ENCODE measurements at places on chromosomes 11 and 22. TPM values are rescaled to one million over a fixed set of nuclear protein-coding genes. Genes with fewer than 3 reads are reported as not detected.

The POTEH gene
- total RNA-seq, result not detected

GRCh38 chr11:36105743-36106581 is 162.1 kb downstream of the LDLRAD3 start:
- no peak for DNase-seq

The TSSK2 gene
- total RNA-seq, result not detected

- DNase-seq, result peak; percentile 16
Measured at GRCh38 chr22:19638282-19639015, 75.9 kb upstream of the SEPTIN5 start.

GRCh38 chr11:28491431-28491830 is 383.2 kb downstream of the METTL15 start:
- DNase-seq, result no peak

DNA sequence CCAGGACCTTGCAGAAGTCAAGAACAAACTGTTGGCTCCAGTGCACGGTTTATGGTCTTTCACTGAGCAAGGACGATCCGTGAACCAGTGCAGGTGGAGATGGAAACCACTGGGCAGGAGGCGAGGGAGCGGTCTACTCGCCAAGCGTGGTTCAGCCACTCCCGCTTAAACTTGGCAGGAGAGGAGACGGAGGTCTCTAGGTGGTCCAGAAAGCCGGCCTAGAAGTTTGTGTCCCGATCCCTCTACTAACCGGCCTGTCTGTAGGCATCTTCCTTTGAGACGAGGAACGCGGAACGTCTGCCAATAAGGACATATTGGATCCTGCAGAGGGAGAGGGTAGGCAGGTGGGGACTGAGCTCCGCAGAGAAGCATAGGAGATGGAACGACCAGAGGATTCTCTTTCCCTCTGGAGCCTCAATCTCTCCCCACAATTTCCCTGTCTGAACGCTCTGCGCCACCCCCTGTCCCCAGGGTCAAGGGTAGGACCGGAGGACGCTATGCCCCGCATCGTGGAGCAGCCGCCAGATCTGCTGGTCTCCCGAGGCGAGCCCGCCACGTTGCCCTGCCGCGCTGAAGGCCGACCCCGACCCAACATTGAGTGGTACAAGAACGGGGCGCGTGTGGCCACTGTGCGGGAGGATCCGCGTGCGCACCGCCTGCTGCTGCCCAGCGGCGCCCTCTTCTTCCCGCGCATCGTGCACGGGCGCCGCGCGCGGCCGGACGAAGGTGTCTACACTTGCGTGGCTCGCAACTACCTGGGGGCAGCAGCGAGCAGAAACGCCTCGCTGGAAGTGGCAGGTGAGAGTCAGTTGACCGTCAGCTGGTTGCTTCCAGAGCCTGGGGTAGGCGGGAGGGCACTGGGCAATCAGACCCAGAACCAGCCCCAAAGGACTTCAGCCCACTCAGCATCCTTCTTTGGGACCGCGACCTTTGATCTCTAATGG is 3.4 kb downstream of the ROBO3 start:
- DNase-seq, result no peak

GRCh38 chr11:69106031-69106811 is 49.5 kb upstream of the SMIM38 start:
- DNase-seq, result no peak

The OR2D2 gene
- total RNA-seq, result 0.26 TPM

The GVQW3 gene
- 4.5 TPM for total RNA-seq

- no peak for DNase-seq
Measured at GRCh38 chr11:10447445-10447844, 7.6 kb upstream of the AMPD3 start.

GRCh38 chr11:114133548-114134329 is 74.2 kb downstream of the ZBTB16 start:
- no peak for DNase-seq

GRCh38 chr11:32830796-32831195 is 1.1 kb downstream of the PRRG4 start:
- DNase-seq, result no peak

- no peak for DNase-seq
Measured at GRCh38 chr22:30770716-30771115, 76.0 kb downstream of the OSBP2 start.

GRCh38 chr22:33896575-33897447 is 23.5 kb downstream of the LARGE1 start:
- DNase-seq, result peak; percentile 78

GRCh38 chr22:49334976-49335375 is 492.7 kb downstream of the BRD1 start:
- no peak for DNase-seq

The CASP12 gene
- total RNA-seq, result not detected

DNA sequence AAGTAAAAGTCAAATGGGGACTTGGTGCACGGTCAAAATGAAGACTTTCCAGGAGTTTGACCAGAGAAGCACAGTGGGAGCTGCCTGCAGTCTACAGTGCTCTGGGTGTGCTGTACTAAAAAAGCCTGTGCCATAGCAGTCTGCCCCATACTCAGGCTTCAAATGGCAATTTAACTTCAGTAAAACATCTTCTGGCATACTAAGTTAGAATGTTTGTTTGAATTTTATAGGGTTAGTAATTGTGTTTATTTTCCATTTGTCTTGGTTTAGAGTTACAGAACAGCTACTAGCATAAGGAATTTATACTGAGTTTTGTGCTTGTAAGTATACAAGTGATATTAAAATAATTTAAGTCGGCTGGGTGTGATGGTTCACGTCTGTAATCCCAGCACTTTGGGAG is 29.3 kb upstream of the LIPT2 start:
- DNase-seq, result no peak

- DNase-seq, result no peak
Measured at GRCh38 chr22:49728570-49729271, 99.0 kb downstream of the BRD1 start.

GRCh38 chr11:36703055-36703404 is 105.0 kb upstream of the RAG2 start:
- no peak for DNase-seq

DNA sequence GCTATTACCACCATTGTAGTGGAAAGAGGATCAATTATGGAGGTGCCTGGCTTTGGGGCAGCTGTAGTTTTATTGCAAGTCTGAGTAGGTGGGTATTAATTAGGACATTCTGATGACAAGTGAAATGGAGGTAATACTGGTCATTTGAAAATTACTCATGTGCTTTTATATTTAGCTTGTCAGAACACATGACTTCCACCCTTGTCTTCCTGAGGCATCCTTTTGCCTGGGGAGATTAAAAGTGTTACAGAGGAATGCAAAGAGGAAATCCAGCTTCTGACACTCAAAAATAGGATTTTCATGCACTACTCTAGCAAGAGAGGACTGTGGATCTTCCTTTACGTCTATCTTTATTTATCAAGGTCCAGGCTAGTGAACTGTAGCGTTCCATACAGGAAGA is 44.7 kb upstream of the CAPRIN1 start:
- DNase-seq, result no peak

The OR52A1 gene
- 0.09 TPM for total RNA-seq

DNA sequence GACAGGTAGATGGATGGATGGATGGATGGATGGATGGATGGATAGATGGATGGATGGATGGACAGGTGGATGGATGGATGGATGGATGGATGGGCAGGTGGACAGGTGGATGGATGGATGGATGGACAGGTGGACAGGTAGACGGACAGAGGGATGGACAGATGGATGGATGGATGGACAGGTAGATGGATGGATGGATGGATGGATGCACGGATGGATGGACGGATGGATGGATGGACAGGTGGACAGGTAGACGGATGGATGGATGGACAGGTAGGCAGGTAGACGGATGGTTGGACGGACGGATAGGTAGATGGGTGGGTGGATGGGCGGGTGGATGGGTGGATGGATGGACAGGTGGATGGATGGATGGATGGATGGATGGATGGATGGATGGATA is 24.3 kb downstream of the PDGFB start:
- DNase-seq, result no peak

GRCh38 chr11:64534391-64534801 is 56.6 kb upstream of the SLC22A12 start:
- no peak for DNase-seq

DNA sequence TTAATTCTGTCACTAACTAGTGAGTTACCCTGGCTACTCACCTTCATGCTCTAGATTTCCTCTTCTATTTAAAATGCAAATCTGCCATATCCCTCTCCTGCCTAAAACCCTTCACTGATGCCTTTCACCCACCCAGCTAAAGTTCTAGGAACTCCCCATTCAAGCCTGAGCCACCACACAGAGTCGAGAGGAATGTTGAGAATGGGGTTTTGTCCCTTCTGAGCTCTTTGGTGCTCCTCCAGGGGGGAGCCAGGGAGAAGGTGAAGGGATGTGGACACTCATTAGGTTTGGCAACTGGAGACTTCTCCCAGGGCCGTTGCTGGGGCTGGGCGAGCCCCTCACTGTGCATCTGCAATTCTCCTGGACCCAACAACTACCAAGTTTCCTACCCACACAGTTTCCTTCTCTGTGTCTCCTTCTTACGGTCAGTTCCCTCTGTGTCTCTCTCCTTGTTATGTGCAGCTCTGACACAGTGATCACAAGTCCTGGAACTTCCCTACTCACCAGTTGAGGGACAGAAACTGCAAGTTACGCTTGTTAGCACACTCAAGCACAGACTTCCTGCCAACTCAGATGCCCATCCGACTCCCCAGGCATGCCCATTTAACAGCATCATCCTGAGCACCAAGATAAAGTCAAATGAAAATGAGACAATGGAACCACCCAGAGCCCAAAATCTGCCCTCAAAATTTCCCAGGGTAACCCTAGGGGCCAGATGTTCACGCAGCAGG is 6.5 kb upstream of the IL10RA start:
- DNase-seq, result no peak

DNA sequence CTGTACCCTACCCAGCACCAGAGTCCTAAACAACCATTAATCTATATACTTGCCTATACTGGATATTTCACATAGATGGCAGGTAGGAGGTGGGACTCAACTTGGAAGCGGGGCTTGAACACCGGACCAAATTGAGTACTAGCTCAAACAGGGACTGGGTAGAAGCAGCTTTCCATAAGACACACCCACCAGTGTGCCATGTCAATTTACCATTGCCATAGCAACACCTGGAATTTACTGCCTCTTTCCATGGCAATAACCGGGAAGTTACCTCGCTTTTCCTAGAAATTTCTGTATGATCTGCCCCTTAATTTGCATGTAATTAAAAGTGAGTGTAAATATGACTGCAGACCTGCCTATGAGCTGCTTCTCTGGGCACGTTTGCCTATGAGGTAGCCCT is 38.6 kb upstream of the CUL5 start:
- no peak for DNase-seq

DNA sequence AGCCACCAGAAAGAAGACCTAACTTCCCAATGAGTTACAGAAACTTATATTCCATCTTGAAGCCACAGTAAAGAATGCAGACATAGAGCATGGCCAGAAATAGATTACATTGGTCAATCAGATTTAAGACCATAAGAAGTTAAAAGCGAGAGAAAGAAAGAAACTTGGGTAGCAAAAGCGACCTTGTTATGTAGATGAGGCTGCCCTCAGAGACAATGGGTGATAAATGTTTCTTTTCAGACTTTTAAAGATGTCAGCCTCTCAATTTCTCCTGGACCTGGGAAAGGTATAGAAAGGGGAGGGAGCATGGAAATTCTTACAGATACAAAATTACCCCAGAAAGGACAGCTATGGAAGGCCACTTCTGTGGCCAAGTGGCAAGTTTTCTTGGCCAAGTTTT is 732.6 kb upstream of the LUZP2 start:
- DNase-seq, result no peak

The ZNF280B gene
- total RNA-seq, result 8.2 TPM

GRCh38 chr11:36558571-36559413 is 9.0 kb upstream of the RAG1 start:
- DNase-seq, result no peak

GRCh38 chr22:47586038-47586437 is 823.6 kb downstream of the TBC1D22A start:
- DNase-seq, result no peak

- DNase-seq, result peak; percentile 94
Measured at GRCh38 chr11:96242971-96243647, 99.9 kb downstream of the MAML2 start.

The SHISAL1 gene
- total RNA-seq, result 3.0 TPM

DNA sequence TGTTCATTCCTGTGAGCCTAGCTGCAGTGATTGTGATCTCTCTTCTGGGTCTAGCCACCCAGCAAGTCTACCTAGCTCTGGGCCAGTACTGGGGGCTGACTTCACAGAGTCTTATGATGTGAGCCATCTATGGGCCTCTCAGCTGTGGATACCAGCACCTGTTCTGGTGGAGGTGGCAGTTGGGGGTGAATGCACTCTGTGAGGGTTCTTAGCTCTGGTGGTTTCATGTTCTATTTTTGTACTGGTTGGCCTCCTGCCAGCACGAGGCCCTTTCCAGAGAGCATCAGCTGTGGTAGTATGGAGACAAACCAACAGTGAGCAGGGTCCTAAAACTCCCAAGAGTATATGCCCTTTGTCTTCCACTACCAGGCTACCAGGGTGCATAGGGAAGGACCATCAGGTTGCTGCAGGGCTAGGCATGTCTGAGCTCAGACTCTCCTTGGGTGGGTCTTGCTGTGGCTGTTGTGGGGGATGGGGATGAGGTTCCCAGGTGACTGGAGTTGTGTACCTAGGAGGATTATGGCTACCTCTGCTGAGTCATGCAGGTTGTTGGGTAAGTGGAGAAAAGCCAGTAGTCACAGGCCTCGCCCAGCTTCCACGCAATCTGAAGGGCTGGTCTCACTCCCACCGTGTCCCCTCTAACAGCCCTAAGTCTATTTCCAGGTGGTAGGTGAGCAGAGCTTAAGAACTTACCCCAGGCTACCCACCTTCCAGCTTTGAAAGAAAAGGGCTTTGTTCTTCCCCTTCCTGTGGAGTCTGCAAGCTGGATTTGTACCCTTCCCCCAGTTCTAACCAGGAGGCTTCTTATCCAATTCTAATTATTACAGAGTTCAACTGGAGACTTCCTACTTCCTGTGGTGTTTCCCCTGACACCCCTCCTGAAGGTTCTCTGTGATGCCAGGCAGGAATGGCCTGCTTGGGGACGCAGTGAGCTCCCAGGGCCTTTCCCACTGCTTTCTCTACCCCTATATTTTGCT is 250.7 kb downstream of the LUZP2 start:
- no peak for DNase-seq

The MPPED2 gene
- 2.6 TPM for total RNA-seq

DNA sequence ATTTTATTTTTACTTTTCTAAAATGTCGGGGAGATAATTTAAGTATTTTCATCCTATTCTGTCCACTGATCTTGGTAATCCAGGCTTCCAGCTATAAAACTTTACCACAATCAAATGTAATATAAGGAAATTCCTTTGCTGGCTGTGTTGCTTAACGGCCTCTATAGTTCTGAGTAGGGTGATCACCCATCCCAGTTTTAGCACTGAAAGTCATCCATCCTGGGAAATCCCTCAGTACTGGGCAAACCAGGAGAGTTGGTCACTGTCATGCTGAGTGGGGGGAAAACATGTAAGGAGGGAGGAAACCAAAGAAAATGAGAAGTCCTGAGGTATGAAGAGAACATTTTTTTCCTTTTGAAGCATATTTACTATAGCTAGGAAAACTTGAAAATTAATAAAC is 12.8 kb upstream of the BACE1-AS start:
- no peak for DNase-seq

GRCh38 chr22:22111267-22111751 is 128.7 kb upstream of the TOP3B start:
- no peak for DNase-seq
